ENCODE measurements at places on chromosomes 11 and 22.

DNA sequence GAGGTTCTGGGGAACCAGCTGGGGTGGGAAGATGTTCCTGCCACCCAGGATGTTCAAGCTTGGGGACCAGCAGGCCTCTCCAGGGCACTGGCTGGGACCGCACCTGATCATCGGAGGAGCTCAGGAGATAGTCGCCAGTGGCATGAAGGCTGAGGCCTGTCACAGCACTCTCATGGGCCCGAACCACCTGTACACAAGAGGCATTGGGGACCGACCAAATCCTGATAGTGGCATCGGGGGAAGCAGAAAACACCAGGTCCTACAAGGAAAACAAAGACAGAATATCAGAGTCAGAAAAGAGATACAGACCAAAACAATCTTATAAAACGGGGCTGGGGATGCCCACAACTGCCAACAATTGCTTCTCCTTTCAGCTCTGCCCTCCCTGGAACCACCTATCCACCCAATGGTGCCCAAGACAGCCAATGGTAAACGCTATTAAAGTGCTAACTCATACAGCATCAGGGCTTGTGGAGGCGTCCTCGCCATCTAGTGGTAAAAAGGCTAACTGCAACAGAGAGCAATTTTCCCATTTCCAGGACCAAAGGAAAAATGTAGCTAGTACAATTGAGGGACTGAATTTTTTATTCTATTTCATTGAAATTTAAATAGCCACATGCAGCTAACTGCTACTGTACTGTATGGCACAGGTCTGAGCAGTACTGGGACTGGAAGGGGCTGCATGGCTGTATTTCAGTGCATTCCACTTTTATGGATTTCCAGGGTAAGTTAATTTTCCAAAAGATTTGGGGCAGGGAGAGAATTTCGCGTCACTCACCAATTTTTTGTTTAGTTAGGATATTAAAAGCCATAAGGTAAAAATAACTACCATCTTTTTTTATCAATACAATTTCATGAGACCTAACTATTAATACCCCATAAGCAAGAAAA, 7.1 kb downstream of the PRPF19 start:
- peak; percentile 56 for DNase-seq

DNA sequence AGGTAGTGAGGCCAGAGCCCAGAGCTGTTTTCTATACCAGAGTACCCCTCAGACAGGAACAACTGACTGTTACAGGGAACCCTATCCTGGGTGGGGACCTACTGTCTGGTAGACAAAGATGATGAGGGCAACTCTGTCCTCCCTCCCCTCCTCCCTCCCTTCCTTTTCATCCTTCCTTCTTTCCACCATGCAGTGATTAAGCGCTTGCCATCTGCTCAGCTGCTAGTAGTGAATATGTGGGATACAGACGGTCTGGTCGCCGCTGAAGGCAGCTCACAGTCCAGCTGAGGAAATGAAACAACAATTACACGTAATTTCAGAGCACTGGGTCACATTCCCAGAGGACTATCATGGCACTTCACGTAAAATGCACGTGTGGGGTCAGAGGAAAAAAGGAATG, 597.1 kb downstream of the BUD13 start:
- DNase-seq, result no peak

DNA sequence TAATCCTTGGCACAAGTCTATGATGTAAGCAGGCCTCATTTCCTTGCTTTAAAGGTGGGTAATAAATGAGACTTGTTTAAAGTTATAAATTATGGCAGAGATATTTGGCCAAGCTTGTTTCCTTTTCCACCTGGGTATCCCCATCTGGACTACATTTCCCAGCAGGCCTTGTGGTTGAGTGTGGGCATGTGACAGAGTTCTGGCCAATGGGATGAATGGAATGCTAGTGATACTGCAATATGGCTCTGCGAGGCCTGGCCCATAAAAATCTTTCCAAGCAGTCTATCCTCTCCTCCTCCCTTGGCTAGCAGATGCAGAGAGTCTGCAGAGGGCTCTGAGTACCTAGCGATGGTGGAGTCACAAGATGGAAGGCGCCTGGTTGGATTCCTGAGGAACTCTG, 102.5 kb downstream of the TIMP3 start:
- DNase-seq, result no peak

GRCh38 chr11:35553831-35554230, 28.4 kb upstream of the PAMR1 start:
- no peak for DNase-seq

DNA sequence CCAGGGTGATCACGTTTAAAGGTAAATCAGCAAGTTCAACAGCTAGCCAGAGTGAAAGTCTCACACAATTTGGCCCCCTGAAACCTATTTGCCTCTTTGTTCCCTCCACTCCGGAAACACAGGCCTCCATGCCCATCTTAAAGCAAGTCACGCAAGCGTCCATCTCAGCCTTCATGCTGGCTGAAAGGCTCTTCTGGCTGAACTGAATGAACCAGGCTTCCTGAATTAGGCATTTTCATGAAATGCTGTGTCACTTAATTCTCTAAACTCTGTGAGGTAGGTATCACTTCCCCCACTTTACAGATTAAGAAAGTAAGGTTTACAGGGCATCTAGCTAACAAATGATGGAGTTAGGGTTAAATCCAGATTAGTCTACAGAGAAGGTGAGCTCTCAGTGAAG, 1.4 kb downstream of the SLC25A17 start:
- DNase-seq, result no peak

DNA sequence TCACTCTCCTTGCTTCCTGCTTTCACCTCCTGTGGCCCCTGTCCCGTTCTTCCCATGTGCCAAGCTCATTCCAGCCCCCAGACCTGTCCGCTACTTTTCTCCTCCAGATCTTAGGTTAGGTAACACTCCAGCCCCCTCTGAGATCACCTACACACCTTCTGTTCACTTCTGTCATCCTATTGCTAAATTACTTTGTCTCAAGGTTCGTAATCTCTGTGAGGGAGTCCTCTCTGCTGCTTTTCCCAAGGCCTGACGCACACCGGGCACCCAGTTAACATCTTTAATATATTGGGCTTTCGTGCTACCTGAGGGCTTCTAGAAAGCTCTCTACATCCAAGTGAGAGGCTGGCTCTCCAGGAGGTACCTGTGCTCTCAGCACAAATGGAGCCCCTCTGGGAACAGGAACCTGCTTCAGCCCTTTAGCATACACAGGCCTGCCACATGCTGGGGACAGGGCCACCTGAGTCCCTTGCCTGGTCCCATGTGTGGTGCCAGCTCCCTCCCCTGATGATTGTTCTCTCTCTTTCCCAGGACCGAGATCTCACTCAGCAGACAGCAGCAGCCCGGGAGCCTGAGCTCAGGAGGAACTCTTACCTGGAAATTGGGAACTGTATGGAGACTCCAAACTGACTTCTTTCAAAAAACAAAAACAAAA, 8.5 kb downstream of the C22orf31 start:
- DNase-seq, result no peak

DNA sequence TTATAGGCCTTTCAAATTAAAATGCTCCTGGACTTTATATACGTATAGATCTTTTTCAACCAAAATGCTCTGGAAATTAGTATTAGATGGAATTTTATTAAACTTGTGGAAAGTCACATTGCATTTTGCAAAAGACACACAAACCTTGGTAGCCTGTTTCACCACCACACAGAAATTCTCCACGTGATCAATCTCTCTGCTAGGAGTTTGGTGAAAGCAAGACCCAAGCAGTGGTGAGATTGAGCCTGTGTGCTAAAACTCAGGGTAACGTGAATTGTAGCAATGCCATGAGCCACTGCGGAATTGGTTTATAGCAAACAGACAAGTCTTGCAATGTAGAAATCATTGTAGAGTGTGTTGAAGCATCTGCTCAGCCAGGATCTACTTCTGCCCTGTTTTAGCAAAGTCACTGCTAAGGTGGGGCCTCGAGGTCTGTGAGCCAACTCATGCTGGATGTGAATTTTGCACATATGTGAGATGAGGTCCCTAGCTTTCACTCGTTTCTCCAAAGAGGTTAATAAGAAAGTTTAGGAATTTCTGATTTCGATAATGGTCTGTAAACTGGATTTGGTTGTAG, 184.8 kb downstream of the DBX1 start:
- no peak for DNase-seq

GRCh38 chr22:50522806-50523438, 2.5 kb downstream of the SCO2 start:
- no peak for DNase-seq

DNA sequence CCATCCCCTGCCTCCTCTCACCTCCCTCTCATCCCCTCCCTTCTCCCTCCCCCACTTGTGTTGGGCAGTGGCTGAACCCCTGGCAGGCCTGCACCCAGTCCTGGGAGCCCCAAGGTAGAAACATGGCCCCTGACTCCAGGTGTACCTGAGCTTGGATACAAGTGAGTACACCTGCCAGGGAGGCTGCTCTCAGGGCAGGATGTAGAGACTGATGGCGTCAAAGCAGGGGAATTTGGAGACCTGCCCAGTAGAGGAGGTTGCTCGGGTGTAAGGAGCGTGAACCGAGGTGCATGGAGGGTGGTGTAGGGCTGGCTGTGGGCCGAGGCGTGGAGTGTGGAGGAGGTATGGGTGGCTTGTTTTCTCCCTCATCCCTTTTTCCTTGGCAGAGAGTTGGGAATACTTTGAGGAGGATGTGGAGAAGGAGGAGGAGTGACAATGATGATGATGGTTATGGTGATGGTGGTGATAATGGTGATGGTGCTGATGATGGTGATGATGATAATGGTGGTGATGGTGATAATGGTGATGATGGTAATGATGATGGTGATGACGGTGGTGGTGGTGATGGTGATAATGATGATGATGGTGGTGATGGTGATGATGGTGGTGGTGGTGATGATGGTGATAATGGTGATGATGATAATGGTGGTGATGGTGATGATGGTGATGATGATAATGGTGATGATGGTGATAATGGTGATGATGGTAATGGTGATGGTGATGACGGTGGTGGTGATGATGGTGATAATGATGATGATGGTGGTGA, 12.3 kb downstream of the MRGPRG start:
- no peak for DNase-seq

Data from CD4-positive, alpha-beta T cell treated with Interleukin-15 for 4 hours (primary cell).